SK-MEL-5 (cell line): ENCODE measurements at places on chromosomes 7 and 10. TPM values are rescaled to one million over a fixed set of nuclear protein-coding genes. Genes with fewer than 3 reads are reported as not detected.

DNA sequence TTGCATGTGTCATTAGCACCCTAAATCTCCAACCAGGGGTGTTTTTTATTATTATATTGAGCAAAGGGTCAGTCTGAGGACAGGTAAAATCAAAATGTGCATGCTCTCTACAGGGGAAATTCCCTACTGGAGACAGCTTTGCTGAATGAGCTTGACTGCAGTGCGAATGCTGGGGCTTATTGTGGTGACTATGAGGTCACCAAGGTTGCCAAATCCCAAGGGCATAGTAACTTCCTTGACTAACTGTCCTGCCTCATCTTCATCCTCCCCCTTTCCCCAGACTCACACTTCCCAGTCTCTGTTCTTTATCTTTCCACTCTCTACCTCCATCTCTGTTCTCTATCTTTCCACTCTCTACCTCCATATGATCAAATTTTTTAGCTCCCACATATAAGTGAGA, 22.9 kb upstream of the AOC1 start:
- DNase-seq = no peak

The VIM gene
- 2,222 and 2,306 TPM in 2 replicates for total RNA-seq

DNA sequence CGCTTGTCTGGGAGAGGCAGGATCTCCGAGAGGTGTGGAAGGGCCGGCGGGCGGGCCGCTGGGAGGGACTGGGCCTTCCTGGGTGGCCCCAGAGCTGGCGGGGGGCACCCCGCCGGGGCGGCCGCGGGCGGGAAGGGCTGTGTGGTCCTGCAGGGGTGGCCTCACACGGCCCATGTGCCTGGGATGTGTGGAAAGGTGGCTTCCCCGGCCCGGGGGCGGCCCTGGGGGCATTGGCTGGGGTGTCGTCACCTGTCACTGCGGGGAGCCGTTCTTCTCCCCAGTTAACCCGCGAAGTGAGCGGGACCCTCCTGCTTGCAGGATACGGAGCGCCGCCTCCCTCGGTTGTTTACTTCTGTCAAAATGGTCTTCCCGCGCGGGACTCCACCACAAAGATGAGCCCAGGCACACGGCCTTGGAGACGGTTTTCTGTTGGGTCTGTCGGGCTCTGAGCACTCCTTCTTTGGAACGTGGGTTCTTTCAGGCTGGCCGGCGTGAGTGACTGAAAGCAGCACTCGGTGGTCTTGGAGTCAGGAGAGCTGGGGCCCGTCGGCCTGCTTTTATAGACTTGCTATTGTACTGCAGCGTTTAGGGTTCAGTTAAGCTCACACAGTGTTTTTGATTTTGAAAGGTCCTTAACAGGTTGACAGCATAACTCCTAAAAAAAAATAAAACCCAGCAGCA, 700 bp downstream of the SMC3 start:
- peak; percentile 4 for DNase-seq

- DNase-seq = no peak
Observed at GRCh38 chr7:22855049-22855392, 32.4 kb upstream of the TOMM7 start.

- DNase-seq = no peak
Observed at GRCh38 chr7:100835903-100836811, 8.8 kb upstream of the EPHB4 start.

DNA sequence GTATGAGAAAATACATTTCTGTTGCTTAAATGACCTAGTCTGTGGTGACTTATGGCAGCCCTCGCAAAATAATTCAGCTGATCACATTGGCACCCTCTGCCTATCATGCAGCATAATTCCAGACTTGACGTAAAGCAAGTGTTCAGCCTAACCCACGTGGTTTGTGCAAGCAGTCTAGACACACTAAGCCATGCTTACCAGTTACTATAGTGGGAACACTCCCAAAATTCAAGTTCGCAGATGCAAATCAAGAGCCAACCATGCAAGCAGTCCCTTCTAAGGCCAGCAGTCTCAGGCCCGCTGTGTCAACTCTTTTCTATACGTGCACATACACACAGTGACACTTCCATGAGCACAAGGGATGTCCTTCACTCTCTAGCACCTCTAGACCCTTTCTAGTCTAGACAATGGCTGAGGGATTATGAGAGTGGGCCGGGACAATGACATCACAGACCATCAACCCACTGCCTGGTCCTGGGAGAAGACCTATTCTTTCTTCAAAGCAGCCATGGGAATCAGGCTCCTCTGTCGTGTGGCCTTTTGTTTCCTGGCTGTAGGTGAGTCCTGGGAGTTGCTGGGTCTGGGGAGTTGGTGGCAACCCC, 29.0 kb upstream of the PRSS1 start:
- DNase-seq = no peak

- no peak for DNase-seq
Observed at GRCh38 chr7:36775061-36775620, 50.8 kb upstream of the AOAH start.

DNA sequence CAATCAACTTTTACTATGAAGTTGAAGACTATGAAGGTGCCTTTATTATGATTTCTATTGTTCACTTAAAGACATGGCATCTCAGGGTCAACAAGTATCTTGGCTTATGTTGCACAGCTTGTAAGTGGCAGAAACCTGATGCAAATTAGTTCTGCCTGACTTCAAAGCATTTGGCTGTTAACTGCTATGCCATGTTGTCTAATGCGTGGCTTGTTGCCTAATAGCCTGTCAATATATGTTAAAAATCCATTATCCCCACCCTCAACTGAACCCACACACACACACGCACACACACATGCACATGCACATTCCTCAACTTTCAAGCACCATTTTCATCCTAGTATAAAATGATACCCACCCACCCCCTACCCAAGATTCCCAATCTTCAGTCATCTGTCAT, 217.1 kb downstream of the NRG3 start:
- DNase-seq = no peak

DNA sequence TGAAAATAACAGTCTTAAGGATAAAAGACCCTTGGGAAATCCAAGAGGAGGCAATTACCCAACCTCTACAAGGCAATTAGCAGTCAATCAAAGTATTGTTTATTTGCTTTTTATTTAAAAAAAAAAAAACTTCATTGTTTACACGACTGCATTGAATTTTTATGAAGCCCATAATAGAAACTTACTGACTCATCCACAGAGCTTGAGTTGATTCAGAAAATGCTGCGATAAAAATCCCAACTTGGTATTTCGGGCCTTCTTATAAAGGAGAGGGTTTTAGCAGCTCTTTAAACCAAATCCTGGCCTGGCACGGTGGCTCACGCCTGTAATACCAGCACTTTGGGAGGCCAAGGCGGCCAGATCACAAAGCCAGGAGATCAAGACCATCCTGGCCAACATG, 69.2 kb upstream of the PALS2 start:
- no peak for DNase-seq

The ZNF117 gene
- 0.11 and 0.16 TPM in 2 replicates for total RNA-seq

DNA sequence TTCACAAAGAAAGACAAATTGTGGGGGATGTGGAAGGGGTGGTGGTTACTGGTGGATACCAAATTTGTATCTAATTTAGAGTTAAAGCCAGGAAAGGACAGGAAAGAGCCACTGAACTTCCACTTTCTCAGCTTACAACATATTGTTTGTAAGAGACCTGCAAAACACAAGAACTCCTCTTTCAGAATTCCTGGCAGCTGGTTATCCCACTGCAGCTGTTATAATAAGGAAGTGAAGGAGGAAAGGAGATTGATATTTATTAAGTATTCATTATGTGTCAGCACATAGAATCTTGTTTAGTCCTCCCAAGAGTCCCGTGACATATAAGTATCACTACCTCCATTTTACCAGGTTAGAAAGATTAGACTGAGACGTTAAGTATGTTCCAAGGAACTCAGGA, 481.7 kb downstream of the PHTF2 start:
- DNase-seq = no peak

The CYP3A4 gene
- total RNA-seq = not detected in 2 replicates

DNA sequence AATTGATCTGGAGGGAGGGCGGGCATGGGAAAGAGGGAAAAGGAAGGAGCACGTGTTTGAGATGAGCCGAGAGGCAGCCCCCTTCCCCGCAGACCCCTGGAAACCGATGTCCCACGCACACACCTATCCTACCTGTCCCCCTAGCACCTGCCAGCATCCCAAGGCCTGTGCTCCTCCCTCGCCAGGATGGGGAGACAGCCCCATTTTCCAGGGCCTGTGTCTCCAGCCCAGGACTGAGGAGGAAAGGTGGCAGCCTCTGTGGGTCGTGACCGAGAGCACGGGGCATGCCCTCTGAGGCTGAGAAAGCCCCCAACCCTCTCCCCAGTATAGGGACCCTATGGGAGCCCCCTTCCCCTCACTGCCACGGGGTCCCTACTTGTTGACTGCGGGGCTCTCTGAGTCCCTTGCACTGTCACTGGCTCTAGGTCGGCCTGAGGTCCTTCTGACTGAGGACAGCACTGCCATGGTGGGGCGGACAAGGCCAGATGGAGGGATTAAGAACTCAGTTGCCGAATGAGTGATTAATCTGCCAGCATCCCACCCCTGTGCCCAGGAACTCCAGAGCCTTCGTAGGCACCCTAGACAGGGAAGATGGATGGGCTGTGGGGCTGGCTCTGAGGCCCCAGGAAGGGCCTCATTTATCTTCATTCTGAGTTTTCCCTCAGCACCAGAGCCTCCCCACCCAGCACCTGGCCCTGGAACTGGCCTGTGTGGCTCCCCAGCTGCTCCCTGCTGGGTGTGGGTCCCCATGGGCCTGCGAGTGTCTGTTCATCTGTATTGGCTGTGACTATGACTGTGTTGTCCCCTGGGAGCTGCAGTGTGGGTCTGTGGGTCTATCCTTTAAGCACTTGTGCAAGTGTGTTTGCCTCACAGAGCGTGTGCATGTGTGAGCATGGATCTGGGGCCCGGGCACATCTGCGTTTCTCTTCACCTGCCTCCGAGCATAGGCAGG, 26.0 kb downstream of the CRHR2 start:
- no peak for DNase-seq

- no peak for DNase-seq
Observed at GRCh38 chr7:10706875-10707493, 266.7 kb upstream of the PHF14 start.

DNA sequence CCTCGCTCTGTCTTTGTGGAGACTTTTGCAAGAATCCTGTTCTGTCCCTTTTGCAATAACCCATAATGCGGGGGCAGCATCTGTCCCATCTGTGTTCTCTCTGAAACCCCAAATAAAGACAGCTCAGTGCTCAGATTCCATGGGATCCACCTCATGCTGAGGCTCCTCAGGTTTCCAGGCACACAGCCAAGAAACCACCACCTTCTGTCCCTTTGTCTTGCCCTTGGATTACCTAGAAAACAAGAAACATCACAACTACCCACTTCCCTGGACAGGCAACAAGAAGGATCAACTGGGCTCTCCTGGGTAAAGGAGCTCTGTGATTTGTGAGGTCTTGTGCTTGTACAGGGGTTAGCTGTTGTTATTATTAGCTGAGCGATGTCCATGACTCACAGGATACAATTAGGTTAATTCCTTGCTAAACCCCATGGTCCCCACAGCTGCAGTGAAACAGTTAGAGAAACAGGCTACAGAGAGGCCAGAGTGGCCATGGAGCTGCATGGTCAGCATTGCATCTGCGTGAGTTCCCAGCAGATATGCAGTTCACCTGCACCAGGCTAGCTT, 50.2 kb downstream of the CXCL12 start:
- no peak for DNase-seq

DNA sequence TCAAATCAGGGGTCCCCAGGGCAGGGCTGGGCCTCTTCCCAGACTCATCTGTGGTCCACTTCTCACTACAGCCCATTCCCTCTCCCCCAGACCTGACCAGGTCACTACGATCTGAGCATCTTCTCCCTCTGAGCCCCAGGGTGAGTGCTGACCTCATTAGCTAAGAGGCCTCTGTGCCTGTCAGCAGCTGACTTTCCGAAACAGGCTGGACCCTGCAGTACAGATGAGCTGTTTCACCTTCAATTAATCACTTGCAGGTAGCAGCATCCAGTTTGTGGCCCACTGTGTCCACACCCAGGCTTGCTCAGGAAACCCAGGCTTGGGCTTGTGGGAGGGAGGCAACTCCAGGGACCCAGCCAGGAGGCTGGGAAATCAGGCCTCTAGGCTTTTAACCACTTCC, 24.3 kb downstream of the SRRM3 start:
- DNase-seq = no peak

DNA sequence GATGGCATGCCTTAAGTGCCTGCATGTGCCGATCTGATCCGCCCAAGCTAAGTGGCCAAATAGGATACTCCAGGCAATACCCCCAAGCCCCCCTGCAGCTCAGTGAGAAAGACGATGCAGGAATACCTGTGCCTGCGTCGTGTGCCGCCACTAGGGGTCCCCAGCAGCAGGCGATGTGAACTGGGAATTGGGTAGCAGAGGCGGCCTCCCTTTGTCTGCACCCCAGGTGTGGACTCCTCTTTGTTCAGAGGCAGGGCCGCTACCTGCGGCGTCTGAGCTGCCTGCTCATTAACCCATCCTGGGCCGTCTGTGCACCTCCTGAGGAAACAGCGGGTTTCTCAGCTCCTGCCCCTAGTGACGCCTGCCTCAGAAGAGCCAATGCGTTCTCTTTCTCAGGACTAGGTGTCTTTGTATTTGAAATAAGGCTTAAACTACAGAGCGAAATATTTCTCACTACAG, 4.8 kb upstream of the CHN2 start:
- peak; percentile 81 for DNase-seq

The STOX1 gene
- 1.8 and 2.0 TPM in 2 replicates for total RNA-seq

- DNase-seq = no peak
Observed at GRCh38 chr7:12239806-12240205, 28.7 kb downstream of the TMEM106B start.

- DNase-seq = no peak
Observed at GRCh38 chr7:13778967-13779366, 210.5 kb downstream of the ETV1 start.

The LHPP gene
- 4.7 and 5.7 TPM in 2 replicates for total RNA-seq

GRCh38 chr10:119734396-119735332, 8.8 kb downstream of the INPP5F start:
- DNase-seq = peak; percentile 44

- DNase-seq = no peak
Observed at GRCh38 chr10:67288688-67289410, 363.0 kb downstream of the LRRTM3 start.

DNA sequence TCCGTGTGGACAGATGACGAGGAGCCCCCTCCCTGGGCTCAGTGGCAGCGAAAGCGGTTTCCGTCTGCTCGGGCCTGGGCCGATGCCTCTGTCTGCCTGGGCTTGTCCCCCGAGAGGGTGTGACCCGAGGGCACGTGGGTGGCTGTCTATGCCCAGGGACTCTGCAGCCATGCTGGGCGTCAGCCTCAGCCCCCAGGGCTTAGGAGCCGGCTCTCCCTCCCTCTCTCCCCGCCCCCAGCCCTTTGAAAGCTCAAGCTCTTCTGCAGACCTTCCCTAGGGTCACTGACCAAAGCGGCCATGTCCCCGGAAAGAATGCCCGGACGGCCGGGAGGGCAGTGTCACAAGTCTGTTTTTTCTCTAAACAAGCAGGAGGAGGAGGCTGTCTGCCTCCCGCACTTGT, 7.1 kb downstream of the MICALL2 start:
- DNase-seq = no peak

The LBX1 gene
- total RNA-seq = not detected in 2 replicates

DNA sequence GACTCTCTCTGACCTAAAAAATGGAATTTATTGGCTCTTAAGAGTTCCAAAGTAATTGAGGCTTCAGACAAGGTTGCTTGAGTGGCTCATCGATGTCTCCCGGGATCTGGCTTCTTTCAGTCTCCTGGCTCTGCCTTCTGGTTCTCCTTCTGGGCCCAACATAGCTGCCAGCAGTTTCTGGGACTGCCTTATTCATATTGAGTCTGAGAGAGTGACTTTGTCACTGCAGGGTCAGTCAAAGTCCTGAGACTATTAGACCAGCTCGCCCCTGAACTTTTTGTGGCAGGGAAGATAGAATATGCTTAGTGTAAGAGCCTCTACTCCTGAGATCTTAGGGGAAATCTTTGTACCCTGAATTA, 94.0 kb downstream of the MMRN2 start:
- no peak for DNase-seq

The MPP7 gene
- total RNA-seq = 0.34 and 0.72 TPM in 2 replicates

GRCh38 chr7:27971171-27971812, 209.3 kb downstream of the JAZF1 start:
- no peak for DNase-seq
